ENCODE measurements at places on chromosomes 2 and 18. TPM values are rescaled to one million over a fixed set of nuclear protein-coding genes. Genes with fewer than 3 reads are reported as not detected.

DNA sequence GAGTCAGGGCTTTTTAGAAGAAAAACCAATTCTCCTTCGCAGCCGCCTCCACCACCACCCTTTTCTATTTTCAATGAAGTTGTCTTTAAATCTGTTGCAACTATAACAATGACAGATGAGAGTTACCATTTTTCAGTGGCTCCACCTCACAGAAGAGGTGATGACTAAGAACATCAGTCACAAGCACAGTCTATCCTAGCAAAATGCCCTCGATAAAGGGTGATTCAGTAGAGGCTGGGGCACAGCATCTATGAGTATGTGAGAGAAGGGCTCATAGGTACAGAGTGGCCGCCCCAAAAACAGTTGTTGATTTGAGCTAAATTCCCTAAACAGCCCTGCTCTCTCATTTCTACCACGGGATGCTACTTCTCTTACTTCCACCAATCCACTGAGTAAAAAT is 310.8 kb upstream of the MGAT5 start:
- H3K27ac ChIP-seq, result no peak overlapping the region
- no peak overlapping the region for H3K4me3 ChIP-seq
- H3K4me1 ChIP-seq, result no peaks in the 10 kb centered on the region
- no peaks in the 10 kb centered on the region for H3K36me3 ChIP-seq
- H3K27me3 ChIP-seq, result no peaks in the 10 kb centered on the region

The RAPGEF4 gene
- total RNA-seq, result not detected

DNA sequence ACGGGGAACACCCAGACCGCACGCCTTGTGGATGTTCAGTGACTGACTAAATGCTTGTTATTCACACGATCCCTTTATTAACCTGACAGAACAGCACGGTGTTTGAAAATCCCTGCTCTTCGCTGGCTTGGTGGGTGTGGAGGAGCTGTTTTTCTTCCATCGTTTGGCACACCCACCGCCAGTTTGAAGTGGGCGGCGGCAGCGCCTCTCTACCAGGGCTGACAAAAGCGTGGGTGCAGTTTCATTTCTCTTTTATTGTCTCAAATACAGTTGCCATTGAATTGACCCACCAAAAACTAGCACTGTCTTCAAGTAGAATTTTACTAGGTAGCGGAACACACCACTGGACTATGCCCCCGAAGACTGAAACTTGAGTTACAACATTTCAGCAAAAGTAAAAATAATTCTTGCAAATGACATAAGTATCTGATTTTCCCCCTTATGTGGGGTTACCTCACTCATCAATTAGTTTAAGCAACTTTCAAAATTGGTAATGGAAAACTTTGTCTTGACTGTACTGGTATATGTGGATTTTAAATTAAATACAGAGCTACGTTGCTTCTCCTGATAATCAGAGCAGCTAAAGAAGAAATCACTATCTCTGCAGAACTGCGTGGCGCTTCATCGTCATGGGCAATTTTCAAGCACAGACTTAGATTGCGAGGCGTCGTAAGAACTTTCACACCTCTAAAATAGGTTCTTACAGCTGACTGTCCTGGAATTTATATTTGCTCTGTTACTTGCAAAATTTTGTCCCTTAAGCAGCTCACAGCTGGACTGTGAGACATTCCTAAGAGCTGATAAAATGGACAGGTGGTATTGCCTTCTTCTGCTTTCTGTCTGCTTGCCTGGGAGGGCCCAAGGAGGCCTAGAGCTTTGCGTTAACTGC is 60.9 kb downstream of the LDLRAD4 start:
- DNase-seq, result no peak
- no peak overlapping the region for H3K4me3 ChIP-seq
- H3K36me3 ChIP-seq, result peaks cover 19% of the 10 kb centered on the region
- H3K4me1 ChIP-seq, result peaks cover 4% of the 10 kb centered on the region
- H3K27ac ChIP-seq, result no peak overlapping the region
- H3K27me3 ChIP-seq, result no peaks in the 10 kb centered on the region

GRCh38 chr2:174581491-174581890 is 16.1 kb downstream of the WIPF1 start:
- H3K4me1 ChIP-seq, result peaks cover 5% of the 10 kb centered on the region
- H3K4me3 ChIP-seq, result no peak overlapping the region
- H3K27me3 ChIP-seq, result no peaks in the 10 kb centered on the region
- H3K36me3 ChIP-seq, result no peaks in the 10 kb centered on the region

The PRKCE gene
- 92.0 TPM for total RNA-seq

Measured in stomach (tissue), 19 donors.